ENCODE measurements at places on chromosomes 13 and 19. TPM values are rescaled to one million over a fixed set of nuclear protein-coding genes. Genes with fewer than 3 reads are reported as not detected.

PCDH9 gene
- total RNA-seq: 4.6 TPM

TMPRSS9 gene
- 0.37 TPM for total RNA-seq

DAPK3 gene
- total RNA-seq: 86.9 TPM

GRCh38 chr19:33815380-33816340 is 19.0 kb downstream of the KCTD15 start:
- H3K27ac ChIP-seq: no peak overlapping the region
- DNase-seq: no peak
- no peak overlapping the region for H3K4me3 ChIP-seq
- no peaks in the 10 kb centered on the region for H3K27me3 ChIP-seq

DNA sequence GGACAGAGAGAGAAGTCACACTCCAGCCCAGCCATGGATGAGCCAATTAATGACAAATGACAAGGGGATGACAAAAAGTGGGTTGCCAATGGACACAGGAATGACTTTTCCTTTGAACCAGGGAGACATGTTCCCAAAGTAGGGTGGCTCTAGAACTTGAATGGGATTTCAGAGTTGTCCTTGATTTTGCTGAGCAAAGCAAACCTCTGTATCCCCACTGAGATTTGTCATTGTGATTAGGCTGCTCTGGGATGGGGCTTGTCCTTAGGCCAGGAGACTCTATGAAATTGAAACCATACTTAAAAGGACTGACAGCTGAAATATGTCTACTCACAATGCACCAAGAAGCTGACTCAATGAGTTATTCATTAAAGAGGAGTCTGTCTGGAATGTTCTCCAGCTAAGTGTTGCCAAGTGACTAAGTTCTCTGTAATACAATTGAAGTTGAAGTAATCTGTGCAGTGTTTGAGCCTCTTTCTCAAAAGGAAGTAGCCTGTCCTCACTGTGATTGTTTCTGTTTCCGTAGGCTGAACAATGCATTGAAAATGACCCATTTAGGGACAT is 69.0 kb upstream of the PCDH9 start:
- H3K27ac ChIP-seq: no peak overlapping the region
- no peak for DNase-seq
- no peaks in the 10 kb centered on the region for H3K4me1 ChIP-seq
- no peaks in the 10 kb centered on the region for H3K27me3 ChIP-seq
- H3K36me3 ChIP-seq: no peaks in the 10 kb centered on the region
- no peak overlapping the region for H3K4me3 ChIP-seq

DNA sequence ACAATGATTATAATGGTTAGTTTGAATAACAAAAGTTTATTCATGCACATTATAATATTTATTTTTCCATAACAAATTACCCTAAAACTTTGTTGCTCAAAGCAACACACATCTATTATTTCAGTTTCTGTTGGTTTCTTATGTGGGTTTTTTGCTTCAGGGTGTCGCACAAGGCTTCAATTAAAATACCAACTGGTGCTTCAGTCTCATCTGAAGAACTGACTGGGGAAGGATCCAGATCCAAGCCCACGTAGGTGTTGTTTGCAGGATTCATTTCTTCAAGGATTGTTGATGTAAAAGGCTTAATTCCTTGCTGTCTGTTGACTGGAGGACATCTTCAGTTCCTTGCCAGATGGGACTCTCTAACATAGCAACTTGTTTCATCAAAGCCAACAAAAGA is 747.2 kb upstream of the PCDH20 start:
- H3K4me1 ChIP-seq: no peaks in the 10 kb centered on the region
- H3K27me3 ChIP-seq: no peaks in the 10 kb centered on the region
- no peak overlapping the region for H3K27ac ChIP-seq
- H3K4me3 ChIP-seq: no peak overlapping the region
- no peaks in the 10 kb centered on the region for H3K36me3 ChIP-seq
- no peak for DNase-seq

DNA sequence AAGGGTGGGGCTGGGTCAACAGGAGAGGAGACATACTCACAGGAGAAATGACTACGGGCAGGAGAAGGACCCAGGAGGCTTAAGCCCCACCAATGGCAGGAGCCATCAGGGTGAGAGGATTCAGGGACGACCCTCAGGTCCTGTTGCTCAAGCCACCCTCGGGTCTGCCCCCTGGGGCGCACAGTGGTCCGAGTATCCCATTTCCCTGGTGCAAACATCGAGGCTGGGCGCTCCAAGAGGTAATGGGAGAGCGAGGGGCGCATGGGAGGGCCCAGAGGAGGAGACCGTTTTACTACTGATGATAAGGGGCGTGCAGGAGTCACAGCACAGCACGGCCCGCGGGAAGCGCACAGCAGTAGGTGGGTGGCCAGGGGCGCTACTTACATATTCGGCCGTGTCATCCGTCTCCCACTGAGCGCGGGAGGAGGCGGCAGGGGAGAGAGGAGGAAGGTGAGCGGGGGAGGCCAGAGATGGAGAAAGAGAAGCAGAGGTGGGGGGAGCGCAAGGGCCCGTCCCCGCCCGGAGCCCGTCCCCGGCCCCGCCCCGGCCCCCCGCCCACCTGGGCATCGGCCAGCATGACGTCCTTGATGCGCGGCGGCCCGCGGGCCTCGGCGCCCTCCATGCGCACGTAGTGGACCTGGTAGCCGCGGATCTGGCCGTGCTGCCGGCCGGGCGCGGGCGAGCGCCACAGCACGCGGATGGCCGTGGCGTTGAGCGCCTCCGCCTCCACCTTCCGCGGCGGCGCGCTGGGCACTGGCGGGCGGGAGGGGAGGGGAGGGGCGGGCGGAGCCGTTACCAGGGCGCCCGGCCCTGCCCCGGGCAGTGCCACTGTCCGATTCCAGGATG is 111.5 kb downstream of the PTPRS start:
- no peaks in the 10 kb centered on the region for H3K36me3 ChIP-seq
- H3K4me1 ChIP-seq: no peaks in the 10 kb centered on the region
- no peak overlapping the region for H3K4me3 ChIP-seq
- no peak overlapping the region for H3K27ac ChIP-seq
- DNase-seq: no peak

DNA sequence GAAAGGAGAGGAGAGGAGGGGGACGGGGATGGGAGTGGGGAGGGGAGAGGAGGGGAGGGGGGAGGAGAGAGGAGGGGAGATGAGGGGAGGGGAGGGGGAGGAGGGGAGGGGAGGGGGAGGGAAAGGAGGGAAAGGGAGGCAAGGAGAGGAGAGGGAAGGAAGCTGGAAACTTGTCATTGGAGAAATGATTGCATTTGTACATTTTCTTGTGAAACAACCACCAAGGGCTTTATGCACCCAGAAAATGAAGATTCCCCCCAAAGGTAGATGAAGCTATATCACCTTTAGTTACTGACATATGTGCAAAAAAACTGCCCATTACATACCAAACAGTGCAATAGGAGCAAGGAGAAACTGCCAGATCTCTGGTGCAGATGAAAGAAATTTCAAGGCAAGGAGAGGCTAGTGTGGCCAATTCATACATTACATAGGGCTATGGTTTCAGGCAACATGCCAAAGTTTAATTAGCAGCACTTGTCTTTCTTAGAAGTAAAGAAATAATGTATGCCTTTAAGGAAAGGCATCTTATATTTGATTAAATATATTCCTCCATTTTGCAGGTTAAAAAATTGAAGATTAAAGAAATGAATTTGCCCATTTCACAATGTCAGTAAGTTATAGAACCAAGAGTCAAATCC is 49.5 kb upstream of the STK24 start:
- no peak overlapping the region for H3K27ac ChIP-seq
- H3K4me1 ChIP-seq: no peaks in the 10 kb centered on the region
- no peaks in the 10 kb centered on the region for H3K27me3 ChIP-seq
- no peaks in the 10 kb centered on the region for H3K36me3 ChIP-seq

DNA sequence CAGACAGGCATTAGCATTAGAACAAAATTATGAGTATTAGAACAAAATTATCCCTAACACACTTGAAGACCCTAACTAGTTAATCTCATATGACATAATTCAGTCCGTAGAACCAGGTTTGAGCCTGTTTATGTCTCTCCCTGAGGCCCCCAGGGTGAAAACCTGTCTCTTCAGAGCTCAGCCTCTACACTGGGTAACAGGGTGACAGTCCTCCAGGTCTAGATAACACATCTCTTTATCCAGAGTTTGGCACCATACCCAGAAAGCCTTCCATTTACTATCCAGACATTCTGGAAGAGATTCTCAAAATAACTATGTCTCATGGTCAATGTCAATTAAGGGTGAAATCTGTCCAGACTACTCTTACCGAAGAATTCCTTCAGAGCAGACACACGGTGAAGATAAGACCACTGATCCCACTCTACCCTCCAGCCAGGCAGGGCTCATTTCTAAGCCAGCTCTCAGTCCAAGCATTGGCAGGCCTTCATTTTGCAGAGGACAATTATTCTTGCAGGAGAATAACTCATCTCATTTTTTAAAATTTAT is 1195.3 kb downstream of the EFNB2 start:
- no peaks in the 10 kb centered on the region for H3K4me1 ChIP-seq
- H3K27me3 ChIP-seq: no peaks in the 10 kb centered on the region
- no peaks in the 10 kb centered on the region for H3K36me3 ChIP-seq
- DNase-seq: no peak
- no peak overlapping the region for H3K27ac ChIP-seq

DNA sequence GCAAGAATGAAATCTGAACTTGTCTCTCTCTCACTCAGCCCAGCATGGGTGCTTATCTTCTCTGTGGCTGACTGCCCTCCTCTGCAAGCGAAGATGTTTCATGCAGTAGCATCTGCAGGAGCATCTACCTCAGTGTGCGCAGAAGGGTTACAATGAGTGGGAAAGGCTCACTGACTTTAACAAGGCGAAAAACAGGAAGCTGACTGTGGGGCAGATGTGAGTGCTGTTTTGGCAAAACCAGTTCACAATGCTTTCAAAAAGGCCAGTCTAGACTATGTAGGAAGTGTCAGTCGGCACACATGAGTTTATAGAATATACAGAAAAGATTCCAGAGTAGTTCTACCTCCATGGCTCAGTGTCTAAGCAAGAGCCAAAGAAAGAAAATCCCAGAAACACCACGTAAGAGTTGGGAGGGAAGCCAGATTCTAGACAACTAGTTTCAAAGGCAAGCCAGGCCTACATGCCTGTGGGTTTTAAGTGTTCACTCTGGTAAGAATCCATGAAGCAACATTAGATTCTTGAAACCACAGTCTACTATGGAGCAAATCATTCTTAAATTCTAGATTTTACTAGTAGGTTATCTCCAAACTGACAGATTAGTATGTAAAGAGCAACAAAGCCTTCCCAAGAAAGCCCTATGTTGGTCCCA is 124.5 kb downstream of the ABCC4 start:
- H3K36me3 ChIP-seq: peaks cover 15% of the 10 kb centered on the region
- no peaks in the 10 kb centered on the region for H3K27me3 ChIP-seq
- H3K4me1 ChIP-seq: peaks cover 19% of the 10 kb centered on the region
- H3K27ac ChIP-seq: no peak overlapping the region
- H3K4me3 ChIP-seq: no peak overlapping the region
- no peak for DNase-seq

- peaks cover 39% of the 10 kb centered on the region for H3K4me1 ChIP-seq
- H3K4me3 ChIP-seq: no peak overlapping the region
- peak overlapping the region; percentile 63 for H3K27ac ChIP-seq
- no peaks in the 10 kb centered on the region for H3K27me3 ChIP-seq
- no peak for DNase-seq
These were observed 27.4 kb downstream of the STARD13 start for GRCh38 chr13:33257841-33258807.

- no peaks in the 10 kb centered on the region for H3K36me3 ChIP-seq
- H3K27ac ChIP-seq: no peak overlapping the region
- no peaks in the 10 kb centered on the region for H3K27me3 ChIP-seq
- no peak overlapping the region for H3K4me3 ChIP-seq
These were observed 115.8 kb downstream of the ZNF675 start for GRCh38 chr19:23571175-23571574.

DNA sequence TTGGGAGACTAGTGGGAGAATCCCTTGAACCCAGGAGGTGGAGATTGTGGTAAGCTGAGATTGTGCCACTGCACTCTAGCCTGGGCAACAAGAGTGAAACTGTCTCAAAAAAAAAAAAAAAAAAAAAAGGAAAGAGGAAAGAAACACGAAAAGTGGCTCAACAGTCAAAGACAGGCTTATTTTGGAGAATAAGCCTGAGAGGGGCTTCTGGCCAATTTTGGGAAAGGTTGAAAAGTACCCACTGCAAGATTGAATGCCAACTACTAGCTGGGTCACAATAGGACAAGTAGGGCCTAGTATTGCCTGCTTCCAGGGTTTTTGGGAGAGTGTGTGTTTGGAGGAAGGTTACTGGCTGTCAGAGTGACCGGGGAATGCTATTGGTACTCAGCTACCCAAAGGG is 17.2 kb downstream of the FBXO17 start:
- no peaks in the 10 kb centered on the region for H3K36me3 ChIP-seq
- no peak for DNase-seq
- no peaks in the 10 kb centered on the region for H3K27me3 ChIP-seq
- H3K27ac ChIP-seq: no peak overlapping the region
- peaks cover 7% of the 10 kb centered on the region for H3K4me1 ChIP-seq
- H3K4me3 ChIP-seq: no peak overlapping the region

GRCh38 chr13:35598790-35599369 is 122.4 kb upstream of the MAB21L1 start:
- no peak overlapping the region for H3K4me3 ChIP-seq
- H3K36me3 ChIP-seq: no peaks in the 10 kb centered on the region
- no peak for DNase-seq
- H3K27ac ChIP-seq: no peak overlapping the region

DNA sequence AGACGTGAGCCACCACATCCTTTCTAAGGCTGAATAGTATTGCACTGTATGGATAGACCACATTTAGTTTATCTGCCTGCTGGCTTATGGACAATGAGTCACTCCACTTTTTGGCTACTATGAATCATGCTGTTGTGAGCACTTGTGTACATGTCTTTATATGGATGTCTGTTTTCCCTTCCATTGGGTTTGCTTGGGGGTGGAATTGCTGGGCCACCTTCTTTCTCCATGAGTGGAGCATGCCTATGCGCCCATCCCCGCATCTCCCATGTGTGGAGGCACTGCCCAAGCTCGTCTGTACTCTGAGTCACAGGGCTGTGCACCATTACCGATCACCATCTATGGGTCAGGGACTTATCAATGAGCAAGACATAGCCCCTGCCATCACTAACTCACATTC is 127.2 kb upstream of the GJB6 start:
- H3K36me3 ChIP-seq: no peaks in the 10 kb centered on the region
- no peaks in the 10 kb centered on the region for H3K27me3 ChIP-seq

DNA sequence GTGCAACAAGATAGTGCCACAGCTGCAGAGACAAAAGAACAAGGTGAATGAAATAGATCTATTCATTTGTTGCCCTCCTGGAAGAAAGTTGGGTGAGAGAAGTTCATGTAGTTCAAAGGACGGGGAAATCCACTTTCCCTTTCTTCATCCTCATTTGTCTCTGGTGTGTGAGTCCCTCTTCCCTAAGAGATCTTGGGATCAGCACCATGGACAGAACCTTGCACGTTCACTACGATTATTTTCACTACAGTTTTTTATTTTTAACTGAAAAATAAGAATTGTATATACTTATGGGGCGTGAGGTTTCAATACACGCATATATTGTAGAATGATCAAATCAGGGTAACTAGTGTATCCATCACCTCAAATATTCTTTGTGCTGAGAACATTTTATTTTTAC is 29.2 kb downstream of the NLRP5 start:
- no peaks in the 10 kb centered on the region for H3K4me1 ChIP-seq
- H3K36me3 ChIP-seq: no peaks in the 10 kb centered on the region
- no peak for DNase-seq
- H3K27ac ChIP-seq: no peak overlapping the region
- no peak overlapping the region for H3K4me3 ChIP-seq
- no peaks in the 10 kb centered on the region for H3K27me3 ChIP-seq
